ENCODE measurements at places on chromosomes 11 and 22.

DNA sequence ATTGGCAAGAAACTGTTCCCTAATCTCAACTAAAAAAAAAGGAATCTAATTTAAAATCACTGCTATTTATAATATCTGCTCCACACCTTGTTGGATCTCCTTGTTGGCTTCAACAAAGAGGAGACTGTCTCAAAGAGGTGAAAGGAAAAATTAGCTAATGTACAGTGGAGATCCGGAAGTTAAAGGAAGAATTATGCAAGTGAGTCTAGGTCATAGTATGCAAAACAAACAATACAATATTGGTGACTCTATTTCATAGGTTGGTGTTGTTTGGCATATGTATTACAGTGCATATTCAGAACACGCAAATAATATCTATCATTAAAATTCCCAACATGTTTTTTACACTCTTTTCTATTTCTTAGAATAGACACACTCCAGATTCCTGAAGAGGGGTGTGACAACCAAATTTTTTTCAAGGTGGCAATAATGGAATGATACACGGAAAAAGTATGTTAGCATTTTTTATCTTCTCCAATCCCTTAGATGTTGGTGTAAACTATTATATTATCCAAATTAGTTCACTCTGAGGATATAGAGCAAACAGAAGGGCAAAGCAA lies 685.3 kb downstream of the KCNA4 start:
- no peak for DNase-seq

GRCh38 chr11:103808252-103808651 lies 228.2 kb upstream of the DDI1 start:
- no peak for DNase-seq

DNA sequence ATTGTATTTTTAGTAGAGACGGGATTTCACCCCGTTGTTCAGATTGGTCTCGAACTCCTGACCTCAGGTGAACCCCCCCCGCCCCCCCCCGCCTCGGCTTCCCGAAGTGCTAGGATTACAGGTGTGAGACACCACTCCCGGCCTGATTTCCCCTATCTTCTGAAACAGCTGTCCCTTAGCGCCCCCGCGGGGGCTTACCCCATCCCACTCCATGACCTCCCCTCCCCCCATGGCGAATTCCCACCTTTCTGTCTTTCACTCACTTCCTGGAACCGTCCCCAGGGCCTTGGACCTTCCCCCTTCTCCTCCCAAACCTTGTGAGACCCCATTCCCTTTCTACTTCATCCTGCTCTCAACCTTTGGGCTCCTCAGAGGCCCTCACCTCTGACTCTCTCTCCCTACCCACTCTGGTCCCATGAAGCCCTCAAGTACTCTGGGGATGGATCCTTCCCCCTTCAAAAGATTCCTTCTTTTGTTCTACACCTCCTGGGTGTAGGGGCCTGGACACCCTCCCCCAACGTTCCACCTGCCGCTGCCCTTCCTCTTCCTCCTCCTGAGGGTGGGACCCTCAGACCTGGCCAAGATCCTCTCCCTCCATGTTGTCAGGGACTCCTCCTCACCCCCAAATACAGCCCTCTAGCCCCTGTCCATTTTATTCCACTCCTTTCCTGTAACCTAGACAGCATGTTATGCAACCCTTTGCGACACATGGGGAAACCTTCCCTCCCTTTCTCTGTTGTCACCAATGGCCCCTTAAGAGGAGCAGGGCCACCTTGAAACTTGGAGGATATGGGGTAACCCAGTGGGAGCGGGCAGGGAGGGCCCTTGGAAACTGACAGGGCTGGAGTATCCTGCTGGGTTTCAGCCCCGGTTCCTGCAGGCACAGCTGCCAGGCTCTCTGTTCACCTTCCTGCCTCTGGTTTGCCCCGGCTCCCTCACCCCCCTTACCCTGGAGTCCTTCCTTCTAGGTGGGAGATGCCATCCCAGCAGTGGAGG lies 1.1 kb downstream of the PRDX5 start:
- DNase-seq: no peak

DNA sequence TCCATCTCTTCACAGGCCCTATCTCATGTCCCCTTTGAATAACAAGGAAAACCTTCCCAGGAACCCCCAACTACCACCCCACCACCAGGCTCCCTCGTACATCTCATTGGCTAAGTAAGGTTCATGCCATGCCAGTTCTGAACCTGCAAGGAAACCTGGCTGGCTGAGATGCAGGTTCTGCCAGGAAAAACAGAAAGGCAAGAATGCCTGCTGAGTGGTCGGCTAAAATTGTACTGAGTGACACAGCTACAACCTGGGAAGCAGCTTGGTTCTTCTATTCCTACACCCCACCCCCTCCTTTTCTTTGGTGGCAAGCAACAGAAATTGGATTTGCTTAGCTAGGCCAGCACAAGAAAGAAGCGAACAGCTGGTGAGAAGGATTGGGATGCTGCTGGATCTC lies 36.1 kb upstream of the TSPAN18 start:
- no peak for DNase-seq

DNA sequence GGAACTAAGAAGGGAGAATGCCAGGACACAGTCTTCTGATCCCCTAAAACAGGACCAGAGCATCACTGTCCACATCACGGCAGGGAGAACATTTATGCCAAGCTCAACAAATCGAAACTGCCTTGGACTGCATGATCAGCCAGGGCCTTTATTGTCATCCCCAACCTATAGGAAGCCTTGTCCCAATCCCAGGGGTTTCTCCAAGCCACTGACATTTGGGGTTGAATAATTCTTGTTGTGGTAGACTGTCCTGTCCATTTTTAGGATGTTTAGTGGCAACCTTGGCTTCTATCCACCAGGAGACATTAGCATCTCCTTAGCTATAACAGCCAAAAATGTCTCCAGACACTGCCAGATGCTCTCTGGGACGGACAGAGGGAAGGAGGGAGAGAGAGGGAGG lies 37.1 kb downstream of the RPL27A start:
- DNase-seq: no peak

DNA sequence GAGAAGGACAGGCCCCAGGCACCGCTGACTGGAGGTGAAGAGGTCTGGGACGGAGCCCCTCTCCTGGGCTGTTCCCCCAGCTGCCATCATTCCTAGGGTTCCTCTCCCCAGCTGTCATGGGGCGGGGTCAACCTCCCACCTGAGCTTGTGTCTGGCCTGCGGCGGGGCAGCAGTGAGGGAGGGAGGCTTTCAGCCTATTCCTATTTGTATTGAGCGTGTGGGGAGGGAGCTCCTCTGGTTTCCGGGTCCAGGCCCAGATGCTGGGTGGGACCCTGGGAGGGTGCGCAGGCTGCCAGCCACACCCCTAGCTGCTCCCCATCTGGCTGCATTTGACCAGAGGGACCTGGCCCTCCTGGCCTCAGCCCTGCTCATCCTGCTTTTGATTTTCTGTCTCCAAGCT lies 13.7 kb downstream of the TSPAN4 start:
- DNase-seq: no peak

GRCh38 chr22:42364604-42365110 lies 67.5 kb downstream of the NFAM1 start:
- no peak for DNase-seq

DNA sequence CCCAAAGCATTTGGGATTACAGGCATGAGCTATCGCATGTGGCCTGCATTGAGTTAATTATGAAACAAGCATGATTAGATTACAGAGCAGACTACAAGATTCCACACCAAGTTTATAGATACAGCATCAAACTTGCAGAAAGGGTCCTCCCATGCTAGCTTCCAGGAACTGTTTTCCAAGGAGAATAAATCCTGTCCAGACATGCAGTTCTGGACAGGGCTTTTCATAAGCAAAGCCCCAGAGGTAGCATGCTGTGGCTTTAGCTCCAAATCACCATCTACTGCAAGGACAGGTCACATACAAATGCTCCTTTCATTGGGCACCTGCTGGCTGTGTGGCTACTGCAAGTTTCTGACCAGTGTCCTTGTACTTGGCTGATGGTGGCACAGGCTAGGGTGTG lies 57.1 kb downstream of the HIRA start:
- DNase-seq: no peak

DNA sequence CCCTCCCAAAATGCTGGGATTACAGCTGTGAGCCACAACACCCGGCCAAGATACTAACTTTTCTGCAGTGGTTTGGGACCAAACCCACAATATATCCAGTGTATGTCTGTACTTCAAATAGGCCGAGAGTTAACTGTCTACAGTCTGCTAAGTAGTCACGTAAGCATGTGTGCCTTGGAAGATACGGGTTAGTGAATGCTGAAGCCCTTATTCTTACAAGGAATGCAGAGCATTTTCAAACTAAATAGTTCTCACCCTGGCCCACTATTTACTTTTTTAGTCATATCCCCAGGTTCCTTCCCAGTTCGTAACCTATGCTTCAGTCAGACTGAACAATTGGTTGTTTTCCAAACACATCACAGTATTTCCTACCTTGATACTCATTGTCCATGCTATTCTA lies 176.0 kb downstream of the WNT11 start:
- no peak for DNase-seq

DNA sequence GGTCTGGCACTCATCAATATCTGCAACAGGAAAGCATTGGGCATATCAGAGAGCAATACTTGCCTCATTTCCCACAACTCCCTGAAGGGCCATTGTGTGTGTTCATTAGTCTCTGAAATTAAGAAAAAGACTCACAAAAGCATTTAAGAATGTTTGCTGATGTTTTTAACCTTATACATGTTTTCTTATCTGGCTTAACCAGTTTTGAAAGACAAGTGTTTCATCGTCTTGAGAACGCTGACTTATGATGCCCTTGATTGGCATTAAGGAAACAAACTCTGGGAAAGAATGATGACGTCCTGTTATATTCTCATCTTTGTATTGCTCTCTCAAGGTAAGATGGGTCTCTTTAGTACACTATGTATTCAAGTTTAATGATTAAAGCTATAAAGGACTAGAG lies 32.0 kb downstream of the SCUBE2 start:
- no peak for DNase-seq

- DNase-seq: no peak
These were observed 5.6 kb downstream of the LIPT2 start for GRCh38 chr11:74487875-74488274.

DNA sequence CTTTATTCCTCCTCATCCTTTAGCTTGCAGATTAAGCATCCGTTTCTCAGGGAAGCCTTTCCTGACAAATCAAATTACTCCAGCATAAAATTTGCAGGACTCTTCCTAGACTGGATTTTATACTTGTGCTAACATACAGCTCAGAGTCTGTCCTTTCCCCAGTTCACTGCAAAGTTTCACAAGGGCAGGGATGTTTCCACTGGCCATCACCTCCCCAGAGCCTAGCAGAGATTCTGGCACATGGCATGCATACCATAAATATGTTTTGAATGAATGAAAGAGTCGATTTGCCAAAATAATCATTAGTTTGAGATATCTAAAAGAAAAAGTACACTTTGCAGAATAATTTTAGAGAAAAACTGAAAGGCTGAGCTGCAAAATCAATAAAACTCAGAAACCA lies 10.6 kb downstream of the MSANTD4 start:
- no peak for DNase-seq

- DNase-seq: no peak
These were observed 246.6 kb downstream of the MN1 start for GRCh38 chr22:27554841-27555456.

DNA sequence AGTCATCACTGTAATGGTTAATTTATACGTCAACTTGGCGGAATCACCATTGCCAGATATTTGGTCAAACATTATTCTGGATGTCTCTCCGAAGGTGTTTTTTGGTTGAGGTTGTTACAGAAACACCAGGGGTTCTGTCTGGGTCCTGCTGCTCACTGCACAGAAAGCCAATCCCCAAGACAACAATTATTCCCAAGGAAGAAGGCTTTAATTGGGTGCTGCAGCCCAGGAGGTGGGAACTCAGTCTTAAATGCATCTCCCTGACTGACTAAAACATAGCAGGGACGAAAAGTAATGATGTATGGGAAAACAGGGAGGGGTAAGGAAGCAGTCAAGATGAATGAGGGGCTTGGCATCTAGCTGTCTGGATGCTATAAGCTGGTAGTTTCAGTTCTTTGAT lies 331.3 kb downstream of the TBC1D22A start:
- DNase-seq: no peak

DNA sequence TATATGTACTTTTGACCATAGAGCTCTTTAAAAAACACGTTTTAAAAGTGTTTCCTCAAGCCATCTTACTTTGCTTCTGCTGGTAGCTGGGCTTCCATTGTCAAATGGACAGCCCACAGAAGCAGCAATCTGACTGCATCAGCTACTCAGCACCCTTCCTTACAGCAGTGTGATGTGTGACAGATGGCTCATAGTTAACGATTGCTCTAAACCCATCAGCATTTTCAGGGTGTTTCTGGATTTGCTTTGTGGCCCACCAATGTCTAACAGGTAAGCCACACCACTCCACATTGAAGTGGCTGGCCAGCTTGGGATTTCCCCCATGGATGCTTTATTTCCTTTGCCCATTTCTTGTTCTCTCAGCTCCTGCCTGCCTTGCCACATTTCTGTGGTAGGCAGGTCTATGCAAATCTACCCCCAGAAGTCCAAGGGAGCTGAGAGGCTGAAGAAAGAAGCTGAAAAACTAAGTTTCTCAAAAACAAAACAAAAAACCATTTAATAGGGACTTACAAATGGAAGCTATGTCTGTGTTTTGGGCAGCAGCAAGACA lies 7.3 kb upstream of the FAR1 start:
- DNase-seq: no peak

DNA sequence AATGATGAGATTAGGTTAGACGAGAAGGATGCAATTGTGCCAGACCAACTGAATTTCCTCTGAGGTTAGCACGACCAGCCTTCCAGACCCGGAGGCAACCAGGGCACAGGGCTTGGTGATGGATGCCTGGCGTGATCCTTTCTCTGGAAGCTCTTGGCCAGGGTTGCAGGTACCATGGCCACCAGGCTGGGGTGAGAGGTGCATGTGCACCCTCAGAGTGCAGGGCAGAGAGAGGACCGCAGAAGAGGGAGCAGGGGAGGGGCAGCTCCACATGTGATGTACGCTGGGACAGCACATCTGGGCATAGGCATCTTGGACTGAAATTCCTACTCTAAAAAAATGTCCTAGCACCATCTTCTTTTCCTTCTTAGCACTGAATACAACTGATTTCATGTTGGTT lies 10.9 kb downstream of the KCNJ1 start:
- DNase-seq: no peak

- DNase-seq: no peak
These were observed 60.7 kb downstream of the LRRC32 start for GRCh38 chr11:76609736-76610370.

GRCh38 chr22:36233796-36234195 lies 5.5 kb downstream of the APOL2 start:
- DNase-seq: no peak

- DNase-seq: no peak
These were observed 14.2 kb upstream of the APOA1 start for GRCh38 chr11:116851626-116852025.

GRCh38 chr11:129242855-129243254 lies 50.7 kb upstream of the ARHGAP32 start:
- no peak for DNase-seq

GRCh38 chr11:19777039-19777376 lies 64.4 kb downstream of the NAV2 start:
- DNase-seq: peak; percentile 25

Measured in HTR-8/SVneo (cell line).